ENCODE measurements at places on chromosomes 1 and 21.

GRCh38 chr1:85484264-85484663 is 19.3 kb upstream of the DDAH1 start:
- DNase-seq = no peak

DNA sequence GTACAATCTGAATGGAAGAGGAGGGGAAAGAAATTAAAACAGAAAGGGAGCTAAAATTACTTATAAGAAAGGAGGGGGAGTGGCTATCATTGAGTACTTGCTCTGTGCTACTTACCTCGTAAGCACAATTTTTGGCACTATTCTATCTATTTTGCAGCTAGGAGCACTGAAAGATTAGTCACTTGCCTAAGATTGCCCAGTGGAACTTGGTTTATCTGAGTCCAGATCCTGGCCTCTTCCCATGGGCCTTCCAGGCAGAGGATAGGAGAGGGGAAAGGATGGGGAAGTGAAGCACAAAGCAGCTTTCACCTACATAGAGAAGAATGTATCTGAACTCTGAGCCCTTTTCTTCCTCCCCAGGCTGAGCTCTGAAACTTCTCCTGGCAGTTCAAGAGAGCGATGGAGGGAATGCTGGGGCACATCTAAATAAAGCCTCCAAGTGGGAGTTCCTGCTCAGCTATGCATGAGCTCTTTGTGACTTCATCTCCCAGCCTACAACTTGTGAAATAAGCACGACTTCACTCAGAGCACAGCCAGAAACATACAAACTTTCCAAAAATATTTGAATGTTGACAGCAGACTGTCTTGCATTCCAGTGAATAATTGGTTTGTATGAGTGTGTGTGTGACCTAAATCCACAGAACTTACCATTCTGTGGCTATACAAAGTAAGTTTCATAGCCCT is 29.4 kb downstream of the HMGB4 start:
- peak; percentile 18 for DNase-seq

DNA sequence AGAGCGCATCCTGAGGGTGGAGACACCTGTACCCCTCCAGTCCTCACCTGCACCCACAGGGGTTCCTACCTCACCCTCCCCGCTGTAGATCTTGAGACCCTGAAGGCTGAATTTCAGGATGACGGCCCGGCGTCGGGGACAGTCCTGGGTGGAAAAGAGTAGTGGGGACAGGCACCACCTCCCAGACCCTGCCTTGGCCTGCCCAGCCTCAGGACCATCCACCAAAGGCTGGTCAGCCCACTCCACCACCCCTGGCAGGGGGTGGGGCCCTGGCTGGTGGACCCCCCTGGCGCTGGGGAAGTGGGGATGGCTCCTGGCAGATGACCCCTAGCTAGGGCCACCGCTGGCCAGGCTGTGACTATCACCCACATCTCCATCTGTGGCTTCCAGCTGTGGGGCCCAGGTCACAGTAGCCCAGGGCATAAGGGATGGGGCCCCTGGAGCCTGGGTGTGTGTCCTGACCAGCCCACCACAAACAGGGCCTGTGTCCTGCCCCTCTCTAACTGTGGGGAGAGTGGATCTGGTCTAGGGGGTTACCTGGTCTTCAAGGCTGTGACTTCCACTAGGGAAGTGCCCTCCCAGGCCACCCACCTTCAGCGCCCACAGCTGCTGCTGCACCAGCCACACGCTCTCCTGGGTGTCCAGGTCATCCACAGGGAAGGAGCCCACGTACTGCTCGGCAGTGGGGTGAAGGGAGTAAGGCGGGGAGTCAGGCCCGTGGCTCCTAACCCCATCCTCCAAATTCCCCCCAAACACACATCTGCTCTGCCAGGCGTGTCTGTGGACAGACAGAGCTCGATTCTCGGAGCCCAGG is 5.4 kb downstream of the SH2D5 start:
- DNase-seq = peak; percentile 72

- DNase-seq = no peak
Measured at GRCh38 chr1:54849219-54850068, 37.6 kb downstream of the DHCR24 start.

- no peak for DNase-seq
Measured at GRCh38 chr1:215605011-215605621, 38.0 kb downstream of the KCTD3 start.

- no peak for DNase-seq
Measured at GRCh38 chr1:174118751-174119150, 40.6 kb upstream of the RABGAP1L start.
